GM19239 (cell line): ENCODE measurements at places on chromosomes 16 and 17.

- no peak for DNase-seq
Measured at GRCh38 chr16:85981826-85982562, 83.0 kb downstream of the IRF8 start.

- DNase-seq = no peak
Measured at GRCh38 chr17:82495844-82496528, 23.5 kb upstream of the FOXK2 start.

GRCh38 chr17:81309140-81309858 lies 14.2 kb upstream of the SLC38A10 start:
- DNase-seq = peak; percentile 71

DNA sequence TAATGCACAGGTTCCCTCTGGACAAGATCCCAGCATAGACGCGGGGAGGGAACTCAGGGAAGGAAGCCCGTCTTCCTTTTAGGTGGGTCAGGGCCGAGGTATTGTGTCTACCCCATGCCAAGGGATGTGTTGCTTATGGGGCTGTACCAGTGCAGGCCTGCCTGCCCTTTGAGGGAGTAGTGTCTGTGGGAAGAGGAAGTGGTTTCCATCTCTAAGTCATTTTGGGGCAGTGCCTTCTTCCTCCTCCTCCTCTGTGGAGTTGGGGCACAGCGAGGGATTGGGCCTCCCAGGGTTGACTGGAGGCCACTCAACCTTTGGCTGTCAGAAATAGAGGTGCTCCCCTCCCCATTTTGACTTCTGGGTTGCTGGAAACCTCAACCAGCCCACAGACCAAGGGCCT lies 26.5 kb downstream of the GJD3 start:
- no peak for DNase-seq
